ENCODE measurements at places on chromosomes 11 and 22. TPM values are rescaled to one million over a fixed set of nuclear protein-coding genes. Genes with fewer than 3 reads are reported as not detected.

DNA sequence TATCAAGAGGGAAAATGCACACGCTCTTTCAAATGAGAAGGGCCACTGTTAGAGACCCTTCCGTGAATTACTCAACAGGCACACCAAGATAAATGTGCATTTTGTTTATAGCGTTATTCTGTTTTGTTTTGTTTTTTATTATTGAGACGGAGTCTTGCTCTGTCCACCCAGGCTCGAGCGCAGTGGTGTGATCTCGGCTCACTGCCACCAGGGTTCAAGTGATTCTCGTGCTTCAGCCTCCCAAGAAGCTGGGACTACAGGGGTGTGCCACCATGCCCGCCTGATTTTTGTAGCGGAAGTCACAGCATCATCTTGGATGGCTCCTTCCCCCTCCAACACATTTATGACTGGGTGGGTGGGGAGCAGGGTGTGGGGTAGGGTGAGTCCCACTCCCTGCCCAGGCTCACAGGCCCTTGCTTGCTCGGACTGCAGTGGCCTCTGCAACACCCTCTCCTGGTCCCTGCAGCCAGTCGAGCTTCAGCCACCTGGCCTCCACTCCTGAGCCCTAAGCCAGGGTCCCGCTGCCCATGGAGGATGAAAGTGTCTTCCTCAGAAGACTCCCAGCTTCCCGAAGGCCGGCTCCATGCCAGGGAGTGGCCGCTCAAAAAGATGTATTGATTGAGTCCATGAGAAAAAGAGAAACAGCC, 68.0 kb downstream of the RTL6 start:
- DNase-seq, result no peak

DNA sequence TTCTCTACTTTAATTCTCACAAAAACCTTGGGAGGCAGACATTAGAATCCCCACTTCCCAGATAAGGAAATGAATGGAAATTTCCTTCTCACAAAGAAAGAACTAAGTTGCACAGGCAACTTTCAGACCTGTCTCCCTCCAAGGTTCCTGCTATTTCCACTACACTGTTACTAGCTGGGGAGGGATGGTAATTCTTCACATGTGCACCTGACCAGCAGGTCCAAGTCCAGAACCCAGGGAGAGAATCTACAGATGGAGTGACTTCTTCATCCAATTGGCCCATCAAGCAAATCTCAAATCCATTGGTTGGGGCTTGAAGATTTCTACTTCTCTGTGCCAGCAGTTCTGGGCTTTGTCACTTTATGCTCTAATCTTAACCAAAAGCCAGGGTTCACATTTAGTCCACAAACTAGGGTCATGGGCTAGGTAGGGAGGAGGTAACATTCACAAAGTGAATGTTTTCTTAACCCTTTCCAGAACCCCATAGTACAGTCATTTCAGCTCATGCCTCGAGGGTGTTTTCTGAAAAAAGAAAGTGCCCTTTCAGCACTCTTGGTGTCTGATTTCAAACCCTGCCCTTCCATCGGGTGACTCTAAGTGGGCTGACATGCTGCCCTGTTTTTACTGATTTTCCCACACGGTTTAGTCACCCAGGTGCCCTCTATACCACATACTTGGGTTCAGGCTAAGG, 2.7 kb downstream of the POU2AF1 start:
- no peak for DNase-seq

Gene OAF
- 15.5 TPM for total RNA-seq

Gene NXPE2
- total RNA-seq, result 0.33 TPM

- peak; percentile 61 for DNase-seq
Measured at GRCh38 chr11:128632141-128632791, 44.9 kb upstream of the ETS1 start.

Gene MYO18B
- not detected for total RNA-seq

DNA sequence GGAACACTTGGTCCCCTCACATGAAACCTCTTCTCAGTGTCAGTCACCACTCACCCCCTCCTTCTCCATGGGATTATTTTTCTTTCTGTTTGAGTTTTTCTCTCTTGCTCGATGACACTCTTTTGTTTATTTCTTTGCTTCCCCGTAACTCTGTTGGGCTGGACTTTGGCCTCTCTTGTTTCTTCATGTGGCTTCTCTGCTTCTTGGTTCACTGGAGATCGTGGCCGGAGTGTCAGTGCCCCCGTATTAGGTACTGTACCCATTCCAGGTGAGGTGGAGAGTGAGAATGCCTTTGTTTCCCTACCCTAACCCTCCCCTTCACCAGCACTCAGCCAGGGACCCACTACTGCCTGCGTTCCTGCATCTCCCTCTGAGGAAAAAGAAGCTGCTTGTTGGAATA, 32.5 kb downstream of the CYB5R2 start:
- no peak for DNase-seq

Gene IGLL1
- total RNA-seq, result not detected

- no peak for DNase-seq
Measured at GRCh38 chr11:47188259-47188658, 2.0 kb upstream of the PACSIN3 start.

Gene HEPHL1
- not detected for total RNA-seq

DNA sequence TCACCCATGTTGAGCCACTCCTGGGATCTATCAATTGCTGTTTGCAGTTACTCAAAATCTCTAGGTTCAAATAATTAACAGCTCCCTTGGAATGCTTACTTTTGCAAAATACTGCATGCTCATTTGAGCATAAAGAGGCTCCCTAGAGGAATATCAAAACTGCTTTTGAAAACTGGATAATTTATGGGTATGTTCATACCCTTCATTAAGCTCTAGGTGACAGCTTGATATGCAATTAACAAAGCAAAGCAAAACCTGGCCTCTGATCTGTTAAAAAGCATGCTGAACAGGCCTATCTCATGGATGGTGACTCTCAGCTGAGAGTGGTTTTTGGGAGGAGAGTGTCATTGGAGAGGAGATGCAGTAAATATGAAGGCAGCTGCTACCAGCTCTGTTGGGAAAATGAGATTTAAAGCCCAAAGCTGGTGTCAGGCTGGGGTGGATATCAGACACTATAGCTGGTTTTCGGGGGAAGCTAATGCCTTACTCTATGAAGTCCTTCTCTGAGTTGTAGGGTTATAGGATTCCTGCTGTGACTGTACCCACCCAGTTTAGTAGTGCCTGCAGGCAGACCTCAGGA, 110.9 kb downstream of the RASSF10 start:
- DNase-seq, result no peak

Gene PLA2G3
- 2.8 TPM for total RNA-seq

DNA sequence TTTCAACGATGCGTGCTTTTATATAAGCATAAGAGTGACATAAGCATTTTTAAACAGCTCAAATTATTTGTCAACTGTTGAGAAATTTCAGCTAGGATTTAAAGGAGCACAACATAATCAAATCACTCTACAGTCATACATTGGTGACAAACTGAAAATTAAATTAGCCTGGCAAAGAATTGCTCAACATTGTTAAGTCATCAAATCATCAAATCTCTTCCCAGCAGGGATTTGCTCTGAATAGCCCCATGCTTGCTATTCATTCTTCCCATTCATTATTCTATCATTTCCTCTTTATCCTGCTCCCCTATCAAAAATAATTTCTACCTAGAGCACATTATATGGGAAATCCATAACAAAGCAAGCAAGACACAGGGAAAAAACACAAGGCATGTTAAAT, 198.7 kb upstream of the LUZP2 start:
- no peak for DNase-seq
